Adrenal gland (tissue), 19 donors: ENCODE measurements at places on chromosomes 5 and 9. TPM values are rescaled to one million over a fixed set of nuclear protein-coding genes. Genes with fewer than 3 reads are reported as not detected.

The PRRX2 gene
- 8.3 TPM for total RNA-seq

The HTR1A gene
- total RNA-seq: not detected

The LCP2 gene
- total RNA-seq: 5.2 TPM

The CCIN gene
- total RNA-seq: 1.6 TPM

The CHSY3 gene
- 0.76 TPM for total RNA-seq

The OGN gene
- total RNA-seq: 33.2 TPM

The SLC31A1 gene
- total RNA-seq: 59.5 TPM

The IL5 gene
- not detected for total RNA-seq

GRCh38 chr9:13750061-13750460 is 470.6 kb upstream of the MPDZ start:
- no peak for DNase-seq
- no peaks in the 10 kb centered on the region for H3K36me3 ChIP-seq
- H3K4me3 ChIP-seq: no peak overlapping the region

GRCh38 chr5:157324237-157324636 is 58.3 kb downstream of the CYFIP2 start:
- H3K36me3 ChIP-seq: no peaks in the 10 kb centered on the region
- no peaks in the 10 kb centered on the region for H3K4me1 ChIP-seq
- H3K4me3 ChIP-seq: no peak overlapping the region
- no peak for DNase-seq
- no peaks in the 10 kb centered on the region for H3K27me3 ChIP-seq
- H3K27ac ChIP-seq: no peak overlapping the region

GRCh38 chr5:81950996-81951395 is 20.8 kb upstream of the ATG10 start:
- H3K27me3 ChIP-seq: no peaks in the 10 kb centered on the region
- H3K36me3 ChIP-seq: no peaks in the 10 kb centered on the region
- H3K4me3 ChIP-seq: no peak overlapping the region
- peaks cover 5% of the 10 kb centered on the region for H3K4me1 ChIP-seq

- H3K4me3 ChIP-seq: no peak overlapping the region
- peaks cover 9% of the 10 kb centered on the region for H3K4me1 ChIP-seq
- H3K27ac ChIP-seq: no peak overlapping the region
- H3K27me3 ChIP-seq: no peaks in the 10 kb centered on the region
- H3K36me3 ChIP-seq: no peaks in the 10 kb centered on the region
Measured at GRCh38 chr5:142823126-142823525, 52.9 kb downstream of the ARHGAP26 start.

DNA sequence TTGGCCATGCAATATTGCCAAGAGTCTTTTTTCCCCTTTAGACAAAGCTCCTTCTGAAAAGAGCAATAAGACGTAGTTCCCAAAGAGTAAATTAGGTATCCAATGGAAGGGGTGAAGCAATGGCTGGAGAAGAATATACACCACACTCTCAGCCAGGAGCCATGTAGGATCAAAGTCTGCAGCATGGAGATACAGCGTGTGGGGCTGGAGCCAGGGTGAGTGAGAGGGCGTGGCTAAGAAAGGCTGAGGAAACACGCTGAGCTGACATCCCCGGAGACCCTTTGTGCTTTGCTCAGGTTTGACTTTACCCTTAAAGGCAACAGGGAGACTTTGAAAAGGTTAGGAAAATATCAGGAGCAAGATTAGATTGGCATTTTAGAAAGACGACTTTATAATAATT is 87.1 kb upstream of the ELL2 start:
- no peaks in the 10 kb centered on the region for H3K27me3 ChIP-seq
- DNase-seq: no peak
- no peak overlapping the region for H3K27ac ChIP-seq
- no peaks in the 10 kb centered on the region for H3K4me1 ChIP-seq
- H3K36me3 ChIP-seq: no peaks in the 10 kb centered on the region

DNA sequence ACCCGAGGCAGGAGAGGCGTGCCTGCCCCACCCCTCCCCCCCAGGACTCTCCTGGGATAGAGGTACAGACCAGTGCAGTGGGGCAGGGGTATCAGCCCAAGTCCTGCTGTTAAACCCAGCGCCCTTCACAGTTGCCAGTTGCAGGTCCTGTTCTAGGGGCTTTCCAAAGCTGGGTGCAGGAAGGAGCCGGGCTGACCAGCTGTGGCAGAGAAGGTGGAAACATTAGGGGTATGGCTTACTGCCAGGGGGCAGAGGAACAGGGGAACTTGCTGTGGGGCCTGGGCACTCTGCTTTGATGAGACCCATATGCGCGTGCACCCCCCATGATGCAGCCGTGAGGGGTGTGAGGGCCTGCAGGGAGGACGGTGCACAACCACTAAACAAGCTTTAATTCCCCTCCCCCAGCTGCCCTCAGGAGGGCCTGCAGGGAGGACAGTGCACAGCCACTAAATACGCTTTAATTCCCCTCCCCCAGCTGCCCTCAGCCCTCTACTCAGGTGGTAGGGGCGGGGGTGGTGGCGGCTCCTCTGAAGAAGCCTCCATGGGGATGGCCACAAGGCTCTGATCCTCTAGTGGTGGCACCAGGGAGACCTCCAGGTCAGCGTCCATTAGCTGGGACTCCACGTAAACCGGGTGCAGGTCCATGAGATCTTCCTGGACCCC is 766 bp upstream of the LRRC26 start:
- H3K4me3 ChIP-seq: no peak overlapping the region
- no peak for DNase-seq
- no peaks in the 10 kb centered on the region for H3K36me3 ChIP-seq
- H3K27ac ChIP-seq: no peak overlapping the region

DNA sequence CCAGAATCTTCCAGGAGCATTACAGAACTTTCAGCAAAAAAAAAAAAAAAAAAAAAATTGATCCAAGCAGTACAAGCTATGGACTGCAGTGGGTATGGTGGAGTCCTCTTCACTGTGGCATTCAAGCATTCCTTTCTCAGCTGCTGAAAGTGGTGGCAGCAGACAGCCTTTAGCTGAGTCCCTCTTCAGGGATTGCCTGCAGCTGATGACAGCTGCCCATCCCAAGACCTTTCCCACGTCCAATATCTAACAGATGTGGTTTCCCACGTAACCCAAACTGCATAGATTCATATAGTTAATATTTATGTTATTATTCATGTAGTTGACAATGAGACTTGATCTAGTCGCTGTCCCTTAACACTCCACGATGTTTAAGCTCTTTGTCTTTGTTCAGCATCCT is 475.9 kb downstream of the TLE1 start:
- no peak overlapping the region for H3K4me3 ChIP-seq
- no peaks in the 10 kb centered on the region for H3K36me3 ChIP-seq
- H3K27me3 ChIP-seq: no peaks in the 10 kb centered on the region
- H3K27ac ChIP-seq: no peak overlapping the region

- H3K36me3 ChIP-seq: no peaks in the 10 kb centered on the region
- peaks cover 9% of the 10 kb centered on the region for H3K27me3 ChIP-seq
- no peak overlapping the region for H3K27ac ChIP-seq
Measured at GRCh38 chr9:36974731-36975130, 59.3 kb downstream of the PAX5 start.

- no peak overlapping the region for H3K4me3 ChIP-seq
- no peaks in the 10 kb centered on the region for H3K36me3 ChIP-seq
- H3K4me1 ChIP-seq: peaks cover 11% of the 10 kb centered on the region
- DNase-seq: no peak
- H3K27me3 ChIP-seq: no peaks in the 10 kb centered on the region
Measured at GRCh38 chr5:93588352-93589151, 5.5 kb downstream of the NR2F1 start.

GRCh38 chr5:154590093-154590724 is 112.2 kb upstream of the HAND1 start:
- no peaks in the 10 kb centered on the region for H3K36me3 ChIP-seq
- H3K27ac ChIP-seq: no peak overlapping the region
- no peak for DNase-seq
- H3K27me3 ChIP-seq: no peaks in the 10 kb centered on the region
- no peak overlapping the region for H3K4me3 ChIP-seq
- no peaks in the 10 kb centered on the region for H3K4me1 ChIP-seq

DNA sequence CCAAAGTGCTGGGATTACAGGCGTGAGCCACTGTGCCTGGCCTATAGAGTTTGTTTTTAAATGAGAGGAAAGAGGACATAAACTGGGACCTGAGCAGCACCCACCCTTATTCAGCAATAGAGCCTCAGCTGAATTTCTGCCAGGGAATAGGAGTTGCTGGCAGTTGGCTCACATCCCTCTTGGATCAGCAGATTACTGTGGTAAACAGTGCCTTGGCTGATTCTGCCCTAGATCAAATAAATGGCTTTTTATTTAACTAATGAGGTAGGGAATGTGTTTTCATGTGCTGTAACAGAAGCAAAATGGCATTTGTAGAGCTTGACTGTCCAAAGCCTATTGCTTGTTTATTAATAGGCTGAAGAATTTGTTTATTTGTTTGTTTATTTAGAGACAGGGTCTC is 2.1 kb downstream of the ARHGEF37 start:
- DNase-seq: no peak
- H3K27ac ChIP-seq: peak overlapping the region; percentile 56
- peaks cover 11% of the 10 kb centered on the region for H3K4me1 ChIP-seq
- no peak overlapping the region for H3K4me3 ChIP-seq

DNA sequence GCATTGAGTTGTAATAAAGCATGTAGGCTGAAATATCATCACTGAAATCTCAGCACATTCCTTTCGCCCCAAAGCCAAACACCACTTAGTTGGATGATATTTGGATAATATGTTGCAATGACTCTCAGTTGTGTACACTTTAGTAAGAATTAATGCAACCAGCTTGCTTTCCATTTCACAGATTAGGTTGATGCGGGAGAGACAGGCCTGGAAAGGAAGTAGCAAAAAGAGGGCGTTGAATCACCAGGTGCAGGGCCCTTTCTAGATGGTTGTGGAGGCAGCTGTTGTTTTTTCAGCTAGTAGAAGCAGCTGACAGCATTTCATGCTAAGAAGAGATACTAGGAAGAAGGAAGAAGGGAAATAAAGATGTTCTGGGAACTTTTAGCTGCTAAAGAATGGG is 30.9 kb downstream of the DMRT3 start:
- peaks cover 22% of the 10 kb centered on the region for H3K27me3 ChIP-seq
- no peak for DNase-seq
- no peaks in the 10 kb centered on the region for H3K4me1 ChIP-seq
- no peak overlapping the region for H3K4me3 ChIP-seq
- H3K27ac ChIP-seq: no peak overlapping the region
- H3K36me3 ChIP-seq: no peaks in the 10 kb centered on the region

DNA sequence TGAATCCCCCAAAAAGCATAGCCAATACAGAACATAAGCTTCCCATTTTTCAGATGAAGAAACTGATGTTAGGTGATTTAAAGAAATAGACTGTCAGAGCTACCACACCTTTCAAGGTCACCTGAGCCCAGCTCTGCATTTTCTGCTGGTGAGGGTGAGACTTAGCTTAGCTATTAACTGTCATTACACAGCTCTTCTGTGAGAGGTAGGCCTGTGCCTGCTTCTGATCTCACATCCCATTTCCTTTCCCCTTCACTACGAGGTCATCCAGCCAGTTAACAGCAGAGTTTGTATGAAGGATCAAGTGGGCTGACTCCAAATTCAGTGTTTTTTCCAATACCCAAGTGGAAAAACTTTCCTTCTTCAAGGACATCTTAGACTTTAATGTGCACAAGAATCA is 528.6 kb upstream of the CLINT1 start:
- H3K4me1 ChIP-seq: peaks cover 9% of the 10 kb centered on the region
- no peak overlapping the region for H3K4me3 ChIP-seq
- no peaks in the 10 kb centered on the region for H3K36me3 ChIP-seq
- H3K27me3 ChIP-seq: no peaks in the 10 kb centered on the region
- no peak for DNase-seq

- no peak for DNase-seq
- H3K27me3 ChIP-seq: no peaks in the 10 kb centered on the region
- H3K4me3 ChIP-seq: no peak overlapping the region
- no peak overlapping the region for H3K27ac ChIP-seq
- no peaks in the 10 kb centered on the region for H3K36me3 ChIP-seq
Measured at GRCh38 chr5:137617528-137618205, 118.2 kb downstream of the KLHL3 start.

GRCh38 chr5:34717426-34718327 is 61.5 kb downstream of the RAI14 start:
- no peak for DNase-seq
- H3K36me3 ChIP-seq: no peaks in the 10 kb centered on the region
- no peak overlapping the region for H3K27ac ChIP-seq

GRCh38 chr5:26833596-26833995 is 204.8 kb downstream of the CDH9 start:
- no peaks in the 10 kb centered on the region for H3K36me3 ChIP-seq
- no peak overlapping the region for H3K27ac ChIP-seq
- DNase-seq: no peak
- H3K4me3 ChIP-seq: no peak overlapping the region
- H3K27me3 ChIP-seq: no peaks in the 10 kb centered on the region

DNA sequence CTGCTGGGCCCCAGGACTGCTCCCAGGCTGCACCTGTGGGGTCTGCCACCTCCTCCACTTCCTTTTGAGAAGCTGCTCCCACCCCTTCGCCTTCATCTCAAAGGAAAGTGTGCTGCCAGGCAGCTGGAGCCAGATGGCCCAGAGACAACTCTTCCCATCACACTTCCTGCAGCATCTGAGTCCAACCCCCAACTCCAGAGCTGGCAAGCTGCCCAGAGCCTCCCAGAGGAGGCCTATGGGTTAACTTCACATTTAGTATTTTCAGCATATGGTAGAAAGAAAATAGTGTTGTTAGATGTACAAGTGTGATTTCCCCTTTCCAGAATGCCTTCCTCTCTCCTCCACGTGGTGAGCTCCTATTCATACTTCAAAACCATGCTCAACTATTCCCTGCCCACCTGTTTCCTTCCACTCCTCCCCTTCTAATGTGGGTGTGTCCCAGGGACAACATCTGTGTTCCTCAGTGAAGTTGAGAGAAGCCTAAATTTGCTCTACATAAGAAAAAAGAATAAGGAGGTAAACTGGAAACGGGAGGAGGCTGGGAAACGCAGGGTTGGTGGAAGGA is 38.6 kb upstream of the KCNMB1 start:
- DNase-seq: no peak
- H3K4me1 ChIP-seq: no peaks in the 10 kb centered on the region
- H3K4me3 ChIP-seq: no peak overlapping the region
- no peaks in the 10 kb centered on the region for H3K36me3 ChIP-seq

DNA sequence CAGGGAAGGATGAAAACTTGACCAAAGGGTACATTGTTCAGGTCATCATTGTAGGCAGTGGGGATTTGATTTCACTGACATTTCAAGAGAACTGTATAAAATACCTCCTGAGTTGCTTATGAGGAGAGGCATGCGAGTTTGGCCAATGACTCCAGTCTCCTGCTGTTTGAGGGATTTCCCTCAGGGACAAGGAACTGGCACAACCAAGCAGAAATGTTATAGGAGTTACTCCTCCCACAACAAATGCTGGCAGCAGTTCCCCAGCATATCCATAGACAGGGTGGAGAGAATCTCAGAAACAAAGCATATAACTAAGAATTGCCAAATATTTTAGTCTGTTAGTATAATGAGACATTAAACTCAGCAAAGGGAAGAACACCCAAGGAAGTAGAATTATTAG is 47.2 kb upstream of the FBXL7 start:
- no peak for DNase-seq
- no peaks in the 10 kb centered on the region for H3K27me3 ChIP-seq
- H3K4me3 ChIP-seq: no peak overlapping the region
- no peaks in the 10 kb centered on the region for H3K4me1 ChIP-seq
- no peak overlapping the region for H3K27ac ChIP-seq
